ENCODE measurements at places on chromosomes 3 and 15.

GRCh38 chr3:129793942-129794310, 99.6 kb downstream of the TMCC1 start:
- no peak for DNase-seq

DNA sequence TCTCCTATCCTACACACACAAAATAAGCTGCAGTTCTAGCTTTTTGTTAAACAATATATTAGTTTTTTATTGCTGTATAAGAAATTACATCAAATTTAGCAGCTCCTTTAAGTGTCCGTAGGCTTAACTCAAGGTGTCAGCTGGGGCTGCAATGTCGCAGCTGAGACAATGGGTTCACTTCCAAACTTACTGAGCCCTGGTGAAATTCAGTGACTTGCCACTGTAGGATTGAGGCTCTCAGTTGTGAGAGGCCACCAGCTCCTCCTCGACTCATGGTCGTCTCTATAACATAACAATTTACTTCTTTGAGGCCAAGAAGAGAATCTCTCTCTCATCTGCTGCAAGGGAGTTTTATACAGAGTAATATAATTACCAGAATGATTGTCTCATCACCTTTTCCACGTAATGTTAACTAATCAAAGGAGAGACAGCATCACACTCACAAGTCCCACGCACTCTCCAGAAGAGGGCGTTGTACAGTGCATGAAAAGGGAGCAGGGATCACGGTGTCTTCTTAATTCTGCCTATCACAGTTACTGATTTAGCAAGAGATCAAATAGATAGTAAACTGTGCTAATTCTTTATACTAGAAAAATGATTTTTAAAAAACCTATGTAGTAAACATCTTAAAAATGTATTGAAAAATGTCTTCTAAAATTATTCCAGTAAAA, 735.6 kb upstream of the GBE1 start:
- DNase-seq: no peak

DNA sequence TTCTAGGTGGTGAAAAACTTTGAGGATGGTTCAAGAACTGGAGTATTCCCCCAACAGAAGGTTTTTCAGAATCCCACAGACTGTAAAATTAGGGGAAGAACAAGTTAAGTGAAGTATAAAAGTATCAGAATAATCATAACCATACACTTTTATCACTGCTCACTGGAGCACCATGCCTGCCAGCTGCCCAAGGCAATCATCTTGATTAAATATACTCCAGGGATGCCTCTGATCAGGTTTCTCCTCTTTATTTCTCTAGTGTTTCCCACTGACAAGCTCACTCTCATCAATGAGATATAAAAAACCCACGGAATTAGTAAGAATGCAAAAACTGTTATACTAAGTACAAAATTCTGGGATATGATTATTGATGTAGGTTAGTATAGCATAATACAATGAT, 108.0 kb downstream of the STAG1 start:
- no peak for DNase-seq

GRCh38 chr15:38406436-38406835, 47.5 kb upstream of the FAM98B start:
- no peak for DNase-seq

DNA sequence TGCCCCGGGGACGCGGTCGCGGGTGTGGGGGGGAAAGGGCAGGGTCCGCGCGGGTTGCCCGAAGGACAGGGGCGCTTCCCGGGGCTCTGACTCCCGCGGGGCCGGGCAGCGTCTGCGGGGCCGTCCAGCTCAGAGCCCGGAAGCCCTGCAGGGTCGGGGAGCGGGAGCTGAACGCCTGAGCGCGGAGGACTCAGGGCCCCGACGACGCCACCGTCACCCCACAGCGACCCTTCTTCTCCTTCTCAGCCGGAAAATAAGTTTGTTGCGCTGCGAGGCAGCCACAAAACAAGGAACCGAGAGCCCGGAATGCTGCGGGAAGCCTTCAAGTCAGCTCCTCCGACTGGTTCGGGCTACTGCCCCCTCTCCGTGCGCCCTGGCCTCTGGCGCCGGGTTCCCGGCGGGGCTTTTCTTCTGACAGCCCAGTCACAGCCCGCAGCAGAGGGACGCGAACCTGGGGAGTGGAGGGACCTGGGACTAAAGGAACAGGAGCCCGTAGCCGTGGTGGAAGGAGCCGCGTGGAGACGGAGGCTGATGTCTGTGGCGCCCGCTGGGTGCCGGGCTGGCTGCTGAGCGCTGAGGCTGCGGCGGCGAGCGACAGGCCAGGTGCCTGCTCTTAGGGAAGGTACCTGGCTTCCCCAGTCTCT, 484 bp downstream of the CNTN4 start:
- DNase-seq: no peak

DNA sequence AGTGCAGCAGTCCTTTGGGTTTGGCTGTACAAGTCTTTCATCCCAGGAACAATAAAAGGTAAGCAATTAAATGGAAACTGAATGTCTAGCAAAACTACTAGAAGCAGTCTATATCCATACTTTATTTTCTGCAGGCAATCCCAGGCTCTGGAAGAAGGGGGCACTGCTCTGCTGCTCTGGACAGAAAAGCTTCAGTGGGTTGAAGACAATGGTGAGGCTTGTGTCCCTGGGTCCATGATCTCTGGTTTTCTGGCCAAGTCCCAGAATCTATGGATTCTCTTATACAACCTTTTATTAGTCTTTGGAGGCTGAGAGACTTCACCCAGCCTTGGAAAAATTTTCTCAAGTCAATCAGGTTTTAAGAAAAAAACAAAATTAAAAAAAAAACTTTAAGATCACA, 35.6 kb downstream of the SCAP start:
- no peak for DNase-seq

GRCh38 chr3:53604232-53604631, 109.8 kb downstream of the CACNA1D start:
- DNase-seq: no peak

DNA sequence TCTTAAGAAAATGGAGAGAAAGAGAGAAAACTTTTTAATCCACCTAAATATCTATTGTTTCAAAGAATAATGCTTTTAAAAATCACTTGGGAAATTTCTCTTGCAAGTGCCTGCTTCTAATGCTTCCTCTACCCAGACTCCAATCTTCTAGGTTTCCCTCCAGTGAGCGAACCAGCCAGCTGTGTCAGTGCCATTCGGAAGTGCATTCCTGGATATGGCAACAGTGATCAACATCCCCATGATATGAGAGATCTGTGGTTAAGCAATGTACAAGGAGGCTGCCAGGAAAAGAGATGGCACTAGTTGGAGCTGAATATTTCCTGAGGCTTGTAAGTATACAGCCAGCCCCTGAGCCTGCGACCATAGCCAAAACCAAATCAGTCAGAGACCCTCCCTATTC, 53.3 kb upstream of the KCNMB2 start:
- no peak for DNase-seq

- no peak for DNase-seq
These were observed 22.6 kb downstream of the MTHFS start for GRCh38 chr15:79874242-79874641.

DNA sequence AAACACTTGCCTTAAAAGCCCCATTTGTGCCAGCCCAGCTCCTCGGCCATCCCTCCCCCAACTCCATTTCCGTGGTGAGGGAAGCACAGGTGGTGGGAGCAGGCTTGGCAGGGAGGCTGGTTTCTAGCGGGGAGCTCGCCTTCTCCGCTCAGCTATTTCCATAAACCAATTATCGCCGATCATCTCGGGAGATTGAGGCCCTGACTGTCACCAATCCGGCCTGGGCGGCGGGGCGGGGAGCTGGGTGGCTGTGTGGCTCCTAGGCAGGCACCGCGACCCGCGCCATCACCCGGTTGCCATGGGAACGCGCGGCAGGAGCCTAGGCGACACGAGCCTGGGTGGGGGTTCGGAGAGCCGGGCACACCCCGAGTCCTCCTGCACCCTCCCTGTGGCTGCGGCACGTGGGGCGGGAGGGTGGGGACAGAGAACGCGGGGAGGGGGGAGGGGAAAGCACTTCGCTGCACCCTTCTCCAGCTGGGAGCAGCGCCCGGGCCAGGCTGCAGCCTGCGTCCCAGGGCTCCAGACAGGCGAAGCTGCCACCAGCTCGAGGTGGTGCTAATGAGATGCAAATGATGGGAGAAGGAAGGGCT, 9.3 kb downstream of the CCDC33 start:
- no peak for DNase-seq
